ENCODE measurements at places on chromosomes 16 and 17. TPM values are rescaled to one million over a fixed set of nuclear protein-coding genes. Genes with fewer than 3 reads are reported as not detected.

AIPL1 gene
- not detected for total RNA-seq

KRTAP2-2 gene
- total RNA-seq = not detected

FNDC8 gene
- not detected for total RNA-seq

CDK5R1 gene
- total RNA-seq = 41.2 TPM

ZP2 gene
- total RNA-seq = not detected

COX11 gene
- total RNA-seq = 63.4 TPM

SYT17 gene
- 51.7 TPM for total RNA-seq

TMEM238L gene
- 34.4 TPM for total RNA-seq

LRRC36 gene
- 0.79 TPM for total RNA-seq

RNF112 gene
- 2.2 TPM for total RNA-seq

UNC13D gene
- total RNA-seq = 19.8 TPM

CACNG4 gene
- 0.27 TPM for total RNA-seq

GRCh38 chr17:79221597-79221996 is 147.0 kb downstream of the ENGASE start:
- no peak for DNase-seq

GRCh38 chr16:28495795-28496749 is 1.6 kb downstream of the APOBR start:
- DNase-seq = no peak

- peak; percentile 86 for DNase-seq
Observed at GRCh38 chr17:38674749-38675615, at the start of gene EPOP. Gene EPOP (minus strand): TSS chr17:38674957. CDS start chr17:38674495, 462 bp downstream.

- peak; percentile 24 for DNase-seq
Observed at GRCh38 chr17:3845291-3845620, 790 bp downstream of the NCBP3 start.

DNA sequence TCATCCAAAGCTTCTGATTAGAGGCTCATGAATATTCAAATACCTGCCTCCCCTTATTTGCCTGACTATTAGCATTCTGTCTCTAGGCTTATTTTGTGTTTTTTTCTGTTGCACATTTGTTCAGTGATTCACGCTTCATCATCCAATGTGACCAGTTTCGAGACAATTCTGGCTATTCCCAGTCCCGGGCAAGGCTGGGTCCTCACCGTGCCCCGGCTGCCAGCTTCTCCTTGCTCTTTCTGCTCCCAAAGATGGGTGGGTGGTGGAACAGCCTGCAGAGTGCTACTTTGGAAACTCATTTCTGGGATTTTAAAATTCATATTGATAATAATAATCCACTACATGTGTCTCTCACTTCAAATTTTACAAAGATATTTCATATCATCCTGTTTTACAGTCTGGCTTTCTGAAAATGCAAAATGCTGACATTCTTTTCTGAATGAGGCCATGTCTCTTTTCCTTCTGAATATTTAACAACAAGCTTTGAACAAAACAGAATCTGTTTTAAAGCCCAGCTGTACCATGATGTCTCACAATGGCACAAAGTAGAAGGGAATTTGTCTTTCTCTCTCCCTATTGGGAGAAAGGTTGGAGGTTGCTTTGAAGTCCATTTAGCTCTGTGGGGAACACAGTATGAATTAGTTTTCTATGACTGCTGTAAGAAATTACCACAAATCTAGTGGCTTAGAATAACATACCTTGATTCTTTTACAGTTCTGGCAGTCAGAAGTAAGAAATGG is 116.9 kb upstream of the CDH13 start:
- DNase-seq = no peak

GRCh38 chr16:57229079-57229478 is 16.0 kb upstream of the ARL2BP start:
- DNase-seq = no peak

- no peak for DNase-seq
Observed at GRCh38 chr17:48184721-48185120, 77.2 kb downstream of the SNX11 start.

- DNase-seq = no peak
Observed at GRCh38 chr16:70604407-70605282, 41.7 kb upstream of the IL34 start.

GRCh38 chr16:73289232-73289631 is 241.3 kb upstream of the ZFHX3 start:
- DNase-seq = no peak

DNA sequence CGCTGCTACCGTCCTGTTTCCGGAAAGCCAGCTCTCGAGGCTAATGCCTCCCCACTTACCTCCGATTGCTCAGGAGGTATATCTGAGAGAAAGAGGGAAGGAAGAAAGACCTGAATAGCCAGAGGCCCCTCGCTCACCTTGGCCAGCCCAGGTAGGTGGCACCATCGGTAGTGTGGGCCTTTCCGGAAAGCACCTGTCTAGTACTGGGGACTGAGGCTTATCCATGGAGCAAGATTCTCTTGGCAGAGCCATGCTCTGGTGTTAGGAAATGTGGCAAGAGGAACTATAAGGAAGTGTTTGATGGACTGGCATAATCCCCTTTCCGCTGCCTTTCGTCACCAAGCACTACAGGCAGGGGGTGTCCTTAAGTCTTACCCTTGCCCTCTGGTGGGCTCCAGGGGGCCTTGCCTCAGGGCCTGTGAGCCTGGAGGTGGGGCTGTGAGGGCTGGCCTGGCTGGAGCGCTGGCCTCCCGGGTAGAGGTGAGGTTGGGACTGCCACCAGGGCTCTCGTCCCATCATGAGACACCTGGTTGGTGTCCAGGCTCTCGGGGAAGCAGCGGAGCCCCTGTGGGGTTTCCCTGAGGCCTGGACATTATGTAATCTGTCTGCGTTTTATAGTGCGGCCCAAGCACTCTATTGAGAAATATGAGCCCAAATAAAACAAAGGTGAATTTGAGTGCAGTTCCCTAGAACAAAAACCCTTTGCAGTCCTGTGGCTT is 2.9 kb downstream of the CMIP start:
- peak; percentile 55 for DNase-seq

DNA sequence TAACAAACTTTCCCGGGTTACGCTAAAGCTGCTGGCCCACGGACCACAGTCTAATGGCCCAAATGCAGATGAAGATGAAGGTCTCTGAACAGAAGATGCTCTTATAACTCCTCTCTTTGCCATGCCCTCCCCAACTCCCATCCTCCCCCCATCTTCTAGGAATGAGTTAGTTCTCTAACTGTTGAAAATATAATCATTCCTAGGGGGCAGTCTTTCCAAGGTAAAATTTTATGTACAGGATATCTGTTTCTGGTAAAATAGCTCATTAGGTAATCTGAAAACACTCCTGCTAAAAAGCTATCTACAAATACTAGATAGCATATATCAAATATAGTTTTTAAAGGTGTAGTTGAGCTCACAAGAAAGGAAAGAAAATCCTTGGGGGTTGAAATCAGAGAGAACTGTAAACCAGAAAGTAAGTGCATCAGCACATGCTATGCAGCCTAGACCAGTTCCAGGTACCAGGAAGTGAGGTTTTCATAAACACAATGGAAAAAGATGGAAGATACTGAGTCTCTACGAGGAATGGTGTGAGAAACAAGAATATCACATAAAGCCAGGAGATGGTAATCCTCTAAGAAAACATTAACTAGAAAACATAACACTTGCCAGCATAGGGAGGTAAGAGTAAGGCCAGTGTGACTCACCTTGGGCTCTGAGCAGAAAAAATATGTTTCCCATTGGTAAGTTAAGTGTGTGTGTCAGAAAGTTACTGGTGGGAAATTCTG is 38.1 kb downstream of the CMC2 start:
- no peak for DNase-seq

DNA sequence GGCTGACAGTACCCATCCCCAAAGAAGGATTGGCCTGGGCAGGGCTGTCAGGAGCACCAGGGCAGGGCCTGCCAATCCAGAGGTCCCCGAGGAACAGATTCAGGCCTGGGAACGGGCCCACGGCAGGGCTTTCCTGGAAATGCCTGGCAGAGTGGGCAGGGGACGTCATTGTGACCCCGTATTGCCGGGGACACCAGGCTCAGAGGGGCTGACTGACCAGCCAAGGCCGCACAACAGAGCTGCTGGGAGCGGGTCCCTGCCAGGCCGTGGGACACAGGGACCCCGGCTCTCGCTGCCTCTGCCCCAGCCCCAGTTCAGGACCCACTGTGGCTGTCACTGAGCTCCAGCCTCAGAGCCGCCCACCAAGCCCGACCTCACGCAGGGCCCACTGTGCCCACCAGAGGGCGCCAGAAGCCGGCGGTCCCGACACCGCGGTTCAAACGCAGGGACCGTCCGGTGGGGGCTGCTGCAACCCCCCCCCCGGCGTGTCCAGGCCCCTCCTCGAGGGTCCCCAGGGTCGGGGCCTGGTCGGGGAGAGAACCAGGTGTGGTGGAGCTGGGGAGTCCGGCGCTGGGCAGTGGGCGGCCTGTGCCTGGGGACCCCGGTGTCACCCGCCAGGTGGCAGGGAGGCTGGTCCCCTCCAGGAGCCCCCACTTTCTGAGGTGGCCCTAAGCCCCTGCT is 15.2 kb upstream of the SSTR5 start:
- peak; percentile 47 for DNase-seq

GRCh38 chr17:39794249-39794970 is 56.7 kb downstream of the GRB7 start:
- peak; percentile 58 for DNase-seq

- no peak for DNase-seq
Observed at GRCh38 chr17:50689956-50690886, 17.5 kb downstream of the ANKRD40 start.

DNA sequence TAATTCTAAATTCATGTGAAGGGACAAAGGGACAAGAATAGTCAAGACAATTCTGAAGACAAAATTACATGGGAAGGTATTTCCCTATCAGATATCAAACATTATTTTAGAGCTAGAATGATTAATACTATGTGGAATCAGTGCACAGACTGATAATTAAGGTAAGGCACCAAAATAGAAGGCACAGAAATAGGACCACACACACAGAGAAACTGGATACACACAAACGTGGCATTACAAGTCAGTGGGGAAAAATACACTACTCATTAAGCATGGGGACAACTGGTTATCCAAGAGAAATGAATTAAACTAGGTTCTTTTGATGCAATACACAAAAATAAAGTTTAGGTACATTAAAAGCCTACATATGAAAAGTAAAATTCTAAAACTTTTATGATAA is 132.8 kb upstream of the NETO2 start:
- DNase-seq = no peak

GRCh38 chr17:2904135-2904534 is 107.9 kb downstream of the RAP1GAP2 start:
- peak; percentile 22 for DNase-seq

DNA sequence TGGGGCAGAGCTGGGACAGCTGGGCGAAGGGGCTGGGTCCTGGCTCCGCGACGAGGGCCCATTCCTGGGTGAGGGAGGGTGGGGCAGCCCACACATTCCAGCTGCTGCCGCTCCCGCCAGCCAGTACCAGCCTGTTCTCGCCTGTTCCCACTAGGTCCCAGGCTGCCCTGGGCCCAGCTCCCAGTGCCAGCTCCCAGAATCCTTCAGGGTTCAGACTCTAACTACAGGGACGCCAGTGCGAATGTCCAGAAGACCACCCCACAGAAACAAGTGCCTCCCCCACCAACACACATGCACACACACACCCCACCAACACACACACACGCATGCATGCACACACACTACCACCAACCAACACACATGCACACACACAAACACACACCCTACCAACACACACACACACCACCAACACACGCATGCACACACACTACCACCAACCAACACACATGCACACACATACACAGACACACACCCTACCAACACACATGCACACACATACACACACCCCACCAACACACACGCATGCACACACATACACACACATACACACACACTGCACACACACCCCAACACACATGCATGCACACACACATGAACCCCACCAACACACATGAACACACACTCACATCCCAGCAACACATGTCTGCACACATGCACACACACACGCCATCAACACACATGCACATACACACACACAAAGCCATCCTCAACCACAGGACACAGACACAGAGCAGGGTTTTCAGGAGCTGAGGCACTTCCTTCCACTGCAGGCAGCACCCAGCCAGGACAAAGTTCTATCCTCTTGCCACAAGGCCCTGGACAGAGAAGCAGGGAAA is 27.5 kb upstream of the KRT17 start:
- DNase-seq = peak; percentile 90

DNA sequence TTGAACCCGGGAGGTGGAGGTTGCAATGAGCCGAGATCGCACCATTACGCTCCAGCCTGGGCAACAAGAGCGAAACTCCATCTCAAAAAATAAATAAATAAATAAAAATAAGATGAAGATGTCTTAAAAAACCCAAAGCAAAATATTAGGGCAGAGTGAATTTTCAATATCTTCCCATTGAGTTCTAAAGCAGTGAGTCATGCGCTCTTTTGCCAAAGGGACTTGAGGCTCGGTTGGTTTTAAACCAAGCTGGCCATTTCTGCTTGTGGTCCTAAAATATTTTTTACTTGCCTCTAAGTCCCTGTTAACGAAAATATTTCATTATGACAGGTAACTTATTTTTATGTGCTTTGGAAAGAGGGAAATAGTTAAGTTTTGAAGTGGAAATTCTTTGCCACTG is 4.7 kb downstream of the PAFAH1B1 start:
- DNase-seq = no peak

- DNase-seq = no peak
Observed at GRCh38 chr16:81647527-81647926, 131.6 kb upstream of the PLCG2 start.

DNA sequence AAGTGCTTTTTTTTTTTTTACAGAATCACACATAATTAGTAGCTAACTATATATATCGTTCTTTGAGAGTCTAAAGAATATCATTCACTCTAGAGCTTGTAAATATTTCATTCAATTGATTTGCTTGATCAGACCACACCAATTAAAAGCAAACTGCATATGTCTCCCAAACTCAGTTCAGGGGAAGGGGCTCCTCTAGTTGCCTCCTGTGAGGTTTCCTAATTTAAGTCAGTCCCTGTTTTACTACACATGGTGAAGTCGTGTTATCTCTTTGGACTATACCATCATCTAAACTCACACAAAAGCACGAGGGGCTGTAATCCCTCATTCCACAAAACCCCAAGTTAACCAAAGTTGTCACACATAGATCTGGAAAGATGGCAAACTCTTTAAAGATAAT is 11.7 kb downstream of the NACA2 start:
- DNase-seq = no peak

DNA sequence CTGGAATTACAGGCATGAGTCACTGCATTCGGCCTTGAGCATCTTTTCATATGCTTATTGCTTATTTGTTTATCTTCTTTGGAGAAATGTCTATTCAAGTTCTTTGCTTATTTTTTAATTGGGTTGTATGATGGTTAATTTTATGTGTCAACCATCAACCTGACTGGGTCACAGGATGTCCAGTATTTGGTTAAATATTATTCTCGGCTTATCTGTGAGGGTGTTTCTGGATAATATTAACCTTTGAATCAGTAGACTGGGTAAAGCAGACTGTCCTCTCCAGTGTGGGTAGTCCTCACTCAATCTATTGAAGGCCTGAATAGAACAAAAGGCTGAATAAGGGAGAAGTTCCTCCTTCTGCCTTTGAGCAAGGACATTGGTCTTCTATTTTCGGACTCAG is 142.0 kb downstream of the SSH2 start:
- DNase-seq = no peak

- no peak for DNase-seq
Observed at GRCh38 chr16:82748026-82748425, 121.3 kb downstream of the CDH13 start.

All from transverse colon (tissue), 4 donors.